ENCODE measurements at places on chromosomes 1 and 21.

GRCh38 chr1:198007687-198008607 is 90.8 kb downstream of the LHX9 start:
- no peak for DNase-seq

- DNase-seq = peak; percentile 81
These were observed at the start of gene PTPN7 for GRCh38 chr1:202160377-202160940. PTPN7 (minus strand) TSS chr1:202160602; CDS start chr1:202159402, 1,200 bp downstream.

- DNase-seq = no peak
These were observed 455.2 kb downstream of the LTN1 start for GRCh38 chr21:28537371-28538079.

DNA sequence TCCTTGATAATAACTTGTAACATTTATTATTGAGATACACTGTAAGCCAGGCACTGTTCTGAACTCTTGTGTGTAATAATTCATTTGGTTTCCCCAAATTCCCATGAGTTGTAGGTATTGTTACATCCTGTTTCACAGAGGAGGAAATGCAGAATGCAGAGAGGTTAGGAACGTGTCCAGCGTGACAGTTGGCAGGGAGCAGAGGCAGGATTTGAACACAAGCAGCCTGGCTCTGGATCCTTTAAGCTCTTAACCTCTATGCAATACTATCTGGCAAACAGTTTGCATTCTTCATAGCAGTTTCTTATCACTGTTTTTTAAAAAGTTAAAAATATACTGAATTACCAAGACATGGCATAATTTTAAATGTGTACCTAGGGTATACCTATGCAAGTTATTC is 30.5 kb downstream of the EEIG2 start:
- no peak for DNase-seq

DNA sequence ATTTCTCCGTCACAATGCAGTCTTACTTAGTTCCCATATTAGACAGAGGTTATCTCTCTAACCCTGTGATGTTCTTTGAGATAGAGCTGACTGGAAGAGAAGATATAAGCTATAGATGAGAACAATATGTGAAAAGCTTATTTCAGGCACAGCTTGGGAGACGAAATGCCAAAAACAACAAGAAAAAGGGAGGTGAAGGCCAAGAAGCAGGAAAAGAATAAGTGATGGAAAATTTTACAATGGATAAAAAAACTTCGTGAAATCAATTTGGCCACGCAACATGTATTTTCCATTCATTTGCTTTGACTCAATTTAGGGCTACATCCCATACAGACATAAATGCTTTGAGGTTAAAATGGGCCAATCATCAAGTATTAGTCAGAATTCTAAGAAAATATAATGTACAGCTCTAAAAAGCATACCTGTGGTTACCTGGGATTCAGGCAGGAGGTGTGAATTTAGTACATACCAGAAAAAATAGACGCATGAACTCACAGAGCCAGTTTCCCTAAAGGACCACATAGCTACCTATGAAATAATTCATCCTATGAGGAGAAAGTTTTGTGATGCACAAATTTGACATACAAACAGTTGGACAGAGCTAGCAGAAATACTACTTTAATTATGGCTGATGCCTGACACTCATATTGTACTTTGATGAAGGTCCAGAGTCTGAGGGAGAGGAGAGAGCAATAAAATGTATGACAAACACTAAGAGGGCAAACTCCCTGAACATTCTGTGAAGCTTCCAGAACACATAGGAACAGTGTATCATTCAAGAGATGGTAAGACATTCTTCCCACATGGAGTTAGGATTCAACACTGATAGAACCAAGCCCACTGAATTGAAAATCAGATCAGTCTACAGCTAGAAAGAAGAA is 12.1 kb downstream of the RGS1 start:
- no peak for DNase-seq

DNA sequence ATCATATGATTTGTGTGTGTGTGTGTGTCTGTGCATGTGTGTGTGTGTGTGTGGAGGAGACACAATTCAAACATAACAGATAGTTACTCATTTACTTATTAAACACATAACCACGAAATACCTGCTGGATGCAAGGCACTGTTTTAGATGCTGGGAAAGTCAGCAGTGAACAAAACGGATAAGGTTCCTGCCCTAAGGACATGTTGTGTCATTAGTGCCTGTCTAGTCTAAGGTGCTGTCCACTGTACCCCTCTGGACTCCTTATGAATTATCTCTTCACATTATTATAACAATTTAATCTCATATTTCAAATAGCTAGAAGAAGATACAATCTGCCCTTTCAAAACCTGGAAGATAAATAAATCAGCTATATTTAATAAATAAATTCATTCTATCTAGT is 162.4 kb downstream of the PLPPR5 start:
- no peak for DNase-seq

DNA sequence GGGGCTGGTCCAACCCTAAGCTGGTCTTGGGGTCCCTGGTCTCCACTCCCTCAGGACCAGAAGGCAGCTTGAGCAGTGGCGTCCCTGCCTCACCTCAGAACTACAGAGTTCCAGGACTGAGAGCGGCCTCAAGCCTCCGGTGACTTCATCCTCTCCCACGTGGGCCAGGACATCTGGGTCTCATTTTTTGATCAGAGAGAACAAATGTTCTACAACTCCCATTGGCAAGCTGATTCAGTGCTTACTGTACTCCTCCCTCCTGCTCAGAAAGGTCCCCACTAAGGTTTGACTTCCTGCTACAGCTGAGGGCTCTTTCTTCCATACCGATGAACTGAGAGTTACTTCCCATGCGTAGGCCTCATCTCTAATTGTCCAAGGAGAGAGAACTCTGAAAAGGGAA is 78.5 kb downstream of the PLXNA2 start:
- no peak for DNase-seq

DNA sequence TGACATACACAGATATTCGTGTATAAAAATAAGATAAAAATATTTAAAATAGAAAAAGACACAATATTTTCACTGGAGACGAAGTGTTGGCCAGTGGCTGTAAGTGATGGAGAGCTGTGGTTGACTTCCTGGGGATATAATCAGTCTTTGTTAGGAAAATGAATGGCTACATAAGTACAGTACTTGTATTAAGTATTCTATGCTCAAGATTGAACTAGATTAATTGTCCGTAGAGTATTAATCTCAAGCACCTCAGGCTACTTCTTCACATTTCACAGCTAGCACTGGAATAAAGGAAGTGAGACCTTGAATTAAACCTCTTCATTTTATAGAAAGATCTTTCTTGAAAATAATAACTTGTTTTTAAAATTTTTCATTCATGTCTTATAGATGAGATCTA is 39.0 kb upstream of the RGS5 start:
- DNase-seq = no peak

DNA sequence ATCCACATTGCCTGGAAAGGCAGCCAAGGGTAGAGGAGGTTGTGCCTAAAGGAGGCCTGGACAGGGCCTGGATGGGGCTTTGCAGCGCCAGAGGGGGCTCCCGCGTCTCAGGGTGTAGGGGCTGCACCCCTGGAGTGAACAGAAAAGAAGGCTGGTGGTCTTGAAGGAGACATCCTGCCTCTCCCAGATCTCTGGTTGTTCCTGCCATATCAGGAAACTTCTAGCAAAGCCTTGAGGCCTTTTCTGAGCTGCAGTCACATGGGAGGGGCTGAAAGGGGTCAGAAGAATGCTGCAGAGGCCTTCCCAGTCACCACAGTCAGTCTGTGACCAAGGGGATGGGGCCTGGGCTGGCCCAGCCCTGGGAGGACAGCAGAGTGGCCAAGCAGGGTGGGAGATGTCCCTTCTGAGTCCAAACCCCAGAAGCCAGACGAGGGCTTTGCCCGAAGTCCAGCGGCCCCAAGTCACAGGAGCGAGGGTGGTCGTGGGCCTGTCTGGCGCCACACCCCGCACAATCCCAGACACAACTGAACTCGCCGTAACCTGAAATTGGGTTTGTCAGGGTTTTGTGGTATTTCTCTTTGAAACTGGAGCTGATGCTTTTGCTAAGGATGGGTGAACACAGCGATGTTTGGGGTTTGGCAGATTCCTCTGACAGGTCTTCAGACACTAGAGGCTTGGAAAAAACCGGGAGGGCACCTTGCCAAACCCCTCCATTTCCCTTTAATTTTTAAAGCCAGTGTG is 29.6 kb downstream of the SIM2 start:
- DNase-seq = no peak

DNA sequence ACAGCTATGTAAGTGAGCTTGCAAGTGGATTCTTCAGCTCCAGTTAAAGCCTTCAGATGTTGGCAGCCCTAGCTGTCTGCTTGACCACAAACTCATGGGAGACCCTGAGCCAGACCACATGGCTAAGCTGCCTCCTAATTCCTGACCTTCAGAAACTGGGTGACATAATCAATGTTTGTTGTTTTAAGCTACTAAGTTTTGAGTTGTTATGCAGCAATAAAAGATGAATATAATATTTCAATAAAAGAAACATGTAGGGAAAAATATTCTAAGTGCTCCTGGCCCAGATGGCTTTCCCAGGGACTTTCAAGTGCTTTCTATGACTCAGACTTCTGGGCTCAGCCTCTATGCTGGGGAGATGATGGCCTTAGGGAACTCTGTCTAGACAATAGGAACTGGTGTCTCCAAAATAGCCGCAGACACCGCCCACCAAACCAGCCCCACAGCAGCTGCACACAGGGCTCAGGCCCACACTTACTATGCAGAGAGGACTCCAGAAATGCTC is 20.3 kb upstream of the AZIN2 start:
- DNase-seq = no peak
